ENCODE measurements at places on chromosomes 6 and 20.
A peak's percentile ranks its signal among the peaks of the same experiment; 100 is the strongest.

GRCh38 chr20:48944663-48945297 lies 23.3 kb downstream of the ARFGEF2 start:
- no peak for DNase-seq

GRCh38 chr20:12153628-12154027 lies 235.9 kb downstream of the BTBD3 start:
- no peak for DNase-seq

- no peak for DNase-seq
These were observed at the start of gene ARID1B for GRCh38 chr6:156776840-156777576. TSS of gene ARID1B (plus strand) at chr6:156777378. CDS start at chr6:156777681, 303 bp downstream.

DNA sequence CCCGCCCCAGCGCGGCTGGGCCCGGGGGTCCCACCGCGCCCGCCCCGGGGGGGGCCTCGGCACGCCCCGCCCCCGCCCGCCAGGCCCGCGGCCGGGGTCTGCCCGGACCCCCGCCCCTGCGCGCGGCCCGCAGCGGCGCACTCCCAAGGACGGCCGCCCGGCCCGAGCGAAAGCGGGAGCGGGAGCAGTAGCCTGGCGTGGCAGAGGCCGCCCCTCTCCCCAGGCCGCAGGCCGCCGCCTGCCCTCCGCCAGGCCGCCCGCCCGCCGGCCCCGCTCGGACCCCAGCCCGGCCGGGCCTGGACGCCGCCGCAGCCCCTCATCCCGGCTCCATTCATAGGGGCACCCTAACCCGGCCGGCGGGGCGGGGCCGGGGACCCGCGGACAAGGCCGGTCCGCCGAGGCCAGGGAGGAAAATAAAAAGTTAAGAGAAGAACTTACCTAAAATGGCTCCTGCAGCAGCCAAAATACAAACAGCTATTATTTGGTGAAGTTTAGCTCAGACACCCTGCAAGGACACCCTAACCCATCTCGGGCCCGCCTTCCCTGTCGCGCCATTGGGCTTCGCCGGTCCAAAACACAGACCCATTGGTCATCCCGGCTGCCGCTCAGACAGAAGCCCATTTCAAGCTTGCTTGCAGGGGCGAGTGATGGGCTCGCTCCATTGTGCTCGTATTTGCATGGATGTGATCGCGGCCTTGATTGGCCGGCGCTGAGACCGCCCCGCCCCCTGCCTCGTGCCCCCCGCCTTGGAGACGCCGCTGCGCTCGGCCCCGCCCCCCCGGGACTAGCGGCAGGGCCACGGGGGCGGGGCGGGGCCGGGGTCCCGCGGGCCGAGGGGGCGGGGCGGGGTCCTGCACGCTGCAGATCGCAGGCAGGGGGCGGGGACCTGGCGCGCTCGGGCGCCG lies at the start of gene CHD6:
CHD6 (minus strand) TSS at position 476 of the 905 bp plus-strand sequence. CDS start 67,040 bp downstream, outside the sequence.
- DNase-seq, result peak; percentile 99

GRCh38 chr6:46393940-46394337 lies 97.3 kb downstream of the RCAN2 start:
- no peak for DNase-seq

DNA sequence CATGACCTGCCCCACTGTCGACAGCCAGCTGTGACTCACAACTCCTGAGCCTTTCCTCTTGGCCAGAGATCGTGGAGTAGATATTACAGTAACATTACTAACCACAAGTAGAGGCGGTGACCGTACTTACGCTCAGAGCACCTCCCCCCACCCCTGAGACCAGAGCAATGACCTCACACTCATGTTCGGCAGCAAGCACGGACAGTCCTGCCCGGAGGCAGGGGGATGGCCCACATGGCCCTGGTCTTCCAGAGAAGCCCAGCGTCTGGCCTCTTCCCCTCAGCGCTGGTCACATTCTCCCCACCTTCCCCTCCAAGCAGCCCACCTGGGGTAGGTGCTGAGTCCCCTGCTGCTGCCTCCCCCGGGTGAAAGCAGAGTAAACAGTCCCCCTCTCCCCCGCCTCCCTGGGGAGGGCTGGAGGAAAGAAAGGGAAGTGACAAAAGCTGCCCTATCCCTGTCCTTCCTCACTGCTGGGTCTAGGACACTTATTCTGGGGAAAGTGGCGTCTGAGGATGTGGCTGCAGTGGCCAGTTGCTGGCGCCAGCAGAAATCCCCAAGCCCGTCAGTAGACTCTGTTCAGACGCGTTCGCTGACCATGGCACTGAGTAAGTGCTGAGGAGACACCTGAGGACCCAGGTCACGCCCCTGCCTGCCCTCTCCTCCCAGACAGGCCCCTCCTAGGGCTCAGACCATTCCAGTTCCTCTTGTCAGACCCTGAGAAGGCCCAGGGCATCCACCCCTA lies 68.5 kb downstream of the MRPL14 start:
- DNase-seq, result peak; percentile 96

All from HS-5 (cell line).